CD8-positive, alpha-beta T cell (primary cell): ENCODE measurements at places on chromosomes 6 and 20. TPM values are rescaled to one million over a fixed set of nuclear protein-coding genes. Genes with fewer than 3 reads are reported as not detected.

The ADGRF4 gene
- not detected for total RNA-seq

The SNRNP48 gene
- total RNA-seq, result 12.9 TPM

The SAPCD1 gene
- total RNA-seq, result 4.0 TPM

The MUC21 gene
- total RNA-seq, result not detected

The KCNK16 gene
- total RNA-seq, result not detected
